ENCODE measurements at places on chromosomes 16 and 17. TPM values are rescaled to one million over a fixed set of nuclear protein-coding genes. Genes with fewer than 3 reads are reported as not detected.

DNA sequence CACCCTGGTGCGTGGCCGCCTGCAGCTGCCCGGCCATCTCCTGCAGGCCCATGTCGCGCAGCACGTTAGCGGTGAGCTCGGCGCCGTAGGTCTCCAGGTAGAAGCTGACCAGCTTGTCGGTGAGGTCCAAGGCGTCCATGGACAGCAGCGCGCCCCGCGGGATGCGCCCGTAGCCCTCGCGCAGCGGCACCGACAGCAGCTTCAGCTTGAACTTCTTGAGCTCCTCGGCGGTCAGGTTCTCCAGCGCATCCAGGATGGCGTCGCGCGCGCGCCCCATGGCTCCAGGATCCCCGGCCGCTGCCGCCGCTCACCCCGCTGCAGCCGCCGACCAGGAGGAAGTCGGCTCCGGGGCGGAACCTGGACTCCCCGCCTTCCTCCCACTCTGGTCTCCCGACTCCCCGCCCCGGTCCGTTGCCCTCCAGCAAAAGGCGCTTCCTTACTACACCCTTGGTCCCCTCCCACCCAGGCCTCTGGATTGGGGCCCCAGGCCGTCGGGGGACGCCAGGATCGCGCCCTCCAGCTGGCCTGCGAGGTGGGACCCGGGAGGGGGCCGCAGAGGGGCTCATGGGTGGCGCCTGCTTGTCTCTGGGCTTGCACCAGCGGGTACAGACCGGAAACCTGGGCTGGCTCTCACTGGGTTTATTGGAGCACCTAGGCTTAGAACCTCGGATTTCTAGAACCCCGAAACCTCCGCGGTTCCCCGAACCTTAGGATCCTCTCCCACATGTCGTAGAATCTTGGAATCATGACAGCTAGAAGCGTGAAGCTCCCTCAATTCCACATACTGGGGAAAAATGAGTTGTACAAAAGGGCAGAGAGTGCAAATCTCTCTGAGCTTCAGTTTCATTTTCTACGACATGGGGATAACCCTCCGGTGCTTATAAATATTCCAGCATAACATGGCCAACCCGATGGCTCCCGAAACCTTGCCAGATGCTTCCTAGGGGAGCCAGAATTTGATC is at the start of gene PYCARD:
TSS of gene PYCARD (minus strand) at position 347 of the 962 bp plus-strand sequence. CDS start at position 277, 70 bp downstream.
- H3K36me3 ChIP-seq = no peaks in the 10 kb centered on the region
- H3K27ac ChIP-seq = peak within 1 kb of the TSS; percentile 80
- H3K4me3 ChIP-seq = peak within 1 kb of the TSS; percentile 93
- no peaks in the 10 kb centered on the region for H3K27me3 ChIP-seq
- no peak for DNase-seq

- no peak overlapping the region for H3K27ac ChIP-seq
- H3K27me3 ChIP-seq = no peaks in the 10 kb centered on the region
- no peaks in the 10 kb centered on the region for H3K4me1 ChIP-seq
- DNase-seq = no peak
- H3K4me3 ChIP-seq = no peak overlapping the region
- H3K36me3 ChIP-seq = peaks cover 49% of the 10 kb centered on the region
Measured at GRCh38 chr16:19223235-19224170, 55.5 kb downstream of the SYT17 start.

DNA sequence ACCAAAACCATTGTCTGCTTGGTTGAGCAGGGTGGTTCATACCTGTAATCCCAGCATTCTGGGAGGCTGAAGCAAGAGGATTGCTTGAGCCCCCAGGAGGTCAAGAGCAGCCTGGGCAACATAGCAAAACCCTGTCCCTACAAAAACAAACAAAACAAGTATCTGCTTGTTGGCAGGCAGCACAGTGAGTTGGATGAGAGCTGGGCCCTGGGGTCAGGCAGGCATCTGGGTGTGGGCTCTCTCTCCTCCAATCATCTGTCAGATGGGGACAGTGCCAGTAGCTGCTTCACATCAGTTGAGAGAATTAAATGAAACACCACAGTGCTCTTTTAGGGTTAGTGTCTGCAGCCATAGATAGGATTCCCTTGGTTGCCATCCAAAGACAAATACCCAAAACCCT is 5.8 kb downstream of the ARMC7 start:
- H3K4me1 ChIP-seq = peaks cover 74% of the 10 kb centered on the region
- H3K27me3 ChIP-seq = no peaks in the 10 kb centered on the region
- DNase-seq = no peak
- peak overlapping the region; percentile 87 for H3K27ac ChIP-seq
- H3K36me3 ChIP-seq = peaks cover 15% of the 10 kb centered on the region
- peak overlapping the region; percentile 93 for H3K4me3 ChIP-seq

DNA sequence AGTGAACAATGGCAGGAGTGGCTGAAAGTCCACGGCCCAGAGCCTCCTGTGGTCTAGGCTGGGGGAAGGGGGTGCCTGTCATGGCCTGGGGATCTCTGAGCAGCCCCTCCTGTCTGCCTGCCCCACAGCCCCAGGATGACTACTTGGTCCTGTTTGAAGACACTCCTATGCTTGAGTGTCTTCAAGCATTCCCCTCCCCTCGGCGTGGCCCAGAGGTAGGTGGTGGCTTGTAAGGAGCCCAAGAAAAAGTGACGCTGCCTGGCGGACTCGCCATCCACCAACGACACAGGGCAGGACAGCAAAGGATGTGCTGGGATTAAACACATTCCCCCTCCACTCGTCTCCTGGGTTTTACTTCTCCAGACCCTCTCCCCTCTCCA is 5.7 kb downstream of the SULT1A1 start:
- no peak for DNase-seq
- H3K27ac ChIP-seq = no peak overlapping the region
- H3K27me3 ChIP-seq = no peaks in the 10 kb centered on the region

DNA sequence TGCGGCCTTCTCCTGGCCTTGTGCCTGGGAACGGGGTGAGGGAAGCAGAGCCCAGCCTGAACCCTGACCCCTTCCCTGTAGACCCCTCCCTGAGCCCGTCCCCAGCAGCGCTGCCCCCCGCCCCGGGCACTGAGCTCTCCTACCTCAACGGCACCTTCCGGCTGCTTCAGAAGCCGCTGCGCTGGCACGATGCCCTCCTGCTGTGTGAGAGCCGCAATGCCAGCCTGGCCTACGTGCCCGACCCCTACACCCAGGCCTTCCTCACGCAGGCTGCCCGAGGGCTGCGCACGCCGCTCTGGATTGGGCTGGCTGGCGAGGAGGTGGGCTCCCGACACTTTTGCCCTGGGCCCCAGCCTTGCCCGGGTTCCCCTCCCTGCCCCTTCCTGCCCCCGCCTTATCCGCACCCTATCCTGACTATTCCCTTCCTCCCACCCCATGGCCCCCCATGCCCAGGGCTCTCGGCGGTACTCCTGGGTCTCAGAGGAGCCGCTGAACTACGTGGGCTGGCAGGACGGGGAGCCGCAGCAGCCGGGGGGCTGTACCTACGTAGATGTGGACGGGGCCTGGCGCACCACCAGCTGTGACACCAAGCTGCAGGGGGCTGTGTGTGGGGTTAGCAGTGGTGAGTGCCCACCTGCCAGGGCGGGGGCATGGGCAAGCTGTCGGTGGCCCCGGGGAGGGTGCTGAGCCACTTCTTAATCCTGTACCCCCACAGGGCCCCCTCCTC is 62.1 kb downstream of the MRC2 start:
- H3K36me3 ChIP-seq = no peaks in the 10 kb centered on the region
- DNase-seq = no peak
- no peak overlapping the region for H3K4me3 ChIP-seq
- no peak overlapping the region for H3K27ac ChIP-seq
- peaks cover 1% of the 10 kb centered on the region for H3K27me3 ChIP-seq

- no peaks in the 10 kb centered on the region for H3K36me3 ChIP-seq
- H3K27me3 ChIP-seq = no peaks in the 10 kb centered on the region
- no peak for DNase-seq
Measured at GRCh38 chr17:56230660-56231059, 77.4 kb downstream of the ANKFN1 start.

GRCh38 chr16:89373355-89374110 is 116.8 kb downstream of the ANKRD11 start:
- H3K27me3 ChIP-seq = no peaks in the 10 kb centered on the region
- peaks cover 6% of the 10 kb centered on the region for H3K36me3 ChIP-seq
- no peak for DNase-seq
- peaks cover 80% of the 10 kb centered on the region for H3K4me1 ChIP-seq

DNA sequence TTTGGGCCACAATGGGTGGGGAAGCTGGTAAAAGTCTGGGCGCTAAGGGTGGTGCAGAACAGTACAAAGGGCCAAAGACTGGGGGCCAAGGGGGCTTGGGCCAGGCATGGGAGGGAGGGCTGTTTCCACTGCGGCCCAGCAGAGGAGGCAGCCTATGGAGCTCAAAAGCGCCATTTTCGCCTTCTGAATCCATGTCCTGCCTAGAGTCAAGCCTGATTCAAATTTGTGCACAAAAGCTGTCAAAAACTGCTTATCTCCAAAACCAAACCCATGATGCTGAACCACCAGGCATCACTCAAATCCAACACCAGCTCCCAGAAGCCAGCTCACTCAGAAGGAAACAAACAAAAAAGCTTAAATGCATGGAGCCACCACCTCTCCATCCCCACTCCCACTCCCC is 16.0 kb downstream of the COG7 start:
- no peak overlapping the region for H3K4me3 ChIP-seq
- no peaks in the 10 kb centered on the region for H3K27me3 ChIP-seq
- peaks cover 4% of the 10 kb centered on the region for H3K36me3 ChIP-seq
- H3K27ac ChIP-seq = no peak overlapping the region
- DNase-seq = no peak
- no peaks in the 10 kb centered on the region for H3K4me1 ChIP-seq

- no peaks in the 10 kb centered on the region for H3K36me3 ChIP-seq
- no peak for DNase-seq
- no peaks in the 10 kb centered on the region for H3K27me3 ChIP-seq
- H3K4me3 ChIP-seq = no peak overlapping the region
- H3K27ac ChIP-seq = no peak overlapping the region
Measured at GRCh38 chr17:17504341-17505140, 8.3 kb upstream of the RASD1 start.

DNA sequence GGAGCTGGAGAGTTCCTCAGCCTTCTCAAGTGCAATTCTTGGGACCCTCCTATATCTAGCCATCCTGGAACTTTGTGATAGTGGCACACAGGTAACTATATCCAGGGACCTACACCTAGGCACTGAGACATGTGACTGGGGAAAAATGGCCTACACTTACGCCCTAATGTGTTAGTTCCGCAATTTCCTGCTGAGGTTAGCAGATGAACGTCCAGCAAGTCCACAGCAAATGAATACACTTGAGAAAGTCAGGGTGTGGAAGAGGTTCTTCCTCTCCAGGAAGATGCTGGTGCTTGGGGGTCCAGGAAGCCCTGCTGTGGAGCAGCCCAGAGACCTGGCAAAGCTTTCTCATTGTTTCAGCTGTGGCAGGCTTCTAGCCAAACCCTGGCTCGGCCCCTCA is 20.8 kb downstream of the PIK3R5 start:
- H3K27me3 ChIP-seq = no peaks in the 10 kb centered on the region
- no peak overlapping the region for H3K27ac ChIP-seq
- no peak overlapping the region for H3K4me3 ChIP-seq
- H3K4me1 ChIP-seq = peaks cover 86% of the 10 kb centered on the region

DNA sequence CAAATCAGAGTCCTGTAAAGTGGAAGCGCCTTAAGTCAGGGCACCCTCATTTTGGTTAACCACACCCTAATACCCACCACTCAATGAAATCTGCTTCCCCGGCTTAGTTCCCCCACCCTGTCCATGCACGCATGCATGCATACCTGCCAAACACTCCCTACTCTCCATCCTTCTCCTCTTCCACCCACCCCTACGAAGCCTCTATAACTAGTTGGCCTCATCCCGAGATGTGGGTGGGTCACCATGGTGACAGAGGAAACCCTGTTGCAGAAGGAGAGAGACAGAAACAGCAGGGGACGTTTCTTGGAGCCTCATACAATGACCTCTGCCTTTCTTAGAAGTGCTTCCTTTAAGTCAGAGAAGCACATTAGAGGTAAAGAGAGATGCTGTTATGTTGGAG is 46.8 kb upstream of the DNAH9 start:
- H3K27ac ChIP-seq = no peak overlapping the region
- H3K4me1 ChIP-seq = no peaks in the 10 kb centered on the region
- no peaks in the 10 kb centered on the region for H3K27me3 ChIP-seq
- H3K4me3 ChIP-seq = no peak overlapping the region

The TBX6 gene
- 0.41 TPM for polyA plus RNA-seq

The CCL8 gene
- polyA plus RNA-seq = not detected

The ATP6V0C gene
- 88.5 TPM for polyA plus RNA-seq

The WNK4 gene
- polyA plus RNA-seq = not detected

The MIS12 gene
- polyA plus RNA-seq = 30.2 TPM

The ABCA5 gene
- polyA plus RNA-seq = 3.6 TPM

The CDH3 gene
- not detected for polyA plus RNA-seq
